H1 (cell line): ENCODE measurements at places on chromosomes 11 and 22. TPM values are rescaled to one million over a fixed set of nuclear protein-coding genes. Genes with fewer than 3 reads are reported as not detected.

GRCh38 chr11:128284634-128285033 is 302.7 kb downstream of the ETS1 start:
- no peak for DNase-seq

DNA sequence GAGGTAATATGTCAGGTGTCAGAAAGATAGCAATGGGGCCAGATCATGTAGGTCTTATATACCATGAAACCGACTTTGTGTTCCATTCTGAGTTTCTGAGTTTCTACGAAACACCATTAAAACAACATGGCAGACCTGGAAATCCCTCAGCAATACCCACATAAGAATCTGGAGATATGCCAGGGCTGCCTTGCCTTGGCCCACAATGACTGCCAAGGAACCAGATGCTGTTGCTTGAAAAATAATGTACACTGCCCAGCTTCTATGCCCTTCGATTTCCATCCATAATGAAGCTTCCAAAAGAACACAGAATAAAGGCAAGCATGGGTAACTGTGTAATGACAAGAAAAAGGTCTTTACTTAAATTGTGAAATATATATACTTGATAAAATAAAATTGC is 277.4 kb downstream of the SOX6 start:
- DNase-seq: no peak

- DNase-seq: no peak
These were observed 40.9 kb upstream of the GGTLC2 start for GRCh38 chr22:22603470-22603947.

- peak; percentile 39 for DNase-seq
These were observed 13.9 kb upstream of the ANO1 start for GRCh38 chr11:70064008-70064725.

- DNase-seq: no peak
These were observed 18.5 kb downstream of the SPECC1L start for GRCh38 chr22:24289114-24289513.

DNA sequence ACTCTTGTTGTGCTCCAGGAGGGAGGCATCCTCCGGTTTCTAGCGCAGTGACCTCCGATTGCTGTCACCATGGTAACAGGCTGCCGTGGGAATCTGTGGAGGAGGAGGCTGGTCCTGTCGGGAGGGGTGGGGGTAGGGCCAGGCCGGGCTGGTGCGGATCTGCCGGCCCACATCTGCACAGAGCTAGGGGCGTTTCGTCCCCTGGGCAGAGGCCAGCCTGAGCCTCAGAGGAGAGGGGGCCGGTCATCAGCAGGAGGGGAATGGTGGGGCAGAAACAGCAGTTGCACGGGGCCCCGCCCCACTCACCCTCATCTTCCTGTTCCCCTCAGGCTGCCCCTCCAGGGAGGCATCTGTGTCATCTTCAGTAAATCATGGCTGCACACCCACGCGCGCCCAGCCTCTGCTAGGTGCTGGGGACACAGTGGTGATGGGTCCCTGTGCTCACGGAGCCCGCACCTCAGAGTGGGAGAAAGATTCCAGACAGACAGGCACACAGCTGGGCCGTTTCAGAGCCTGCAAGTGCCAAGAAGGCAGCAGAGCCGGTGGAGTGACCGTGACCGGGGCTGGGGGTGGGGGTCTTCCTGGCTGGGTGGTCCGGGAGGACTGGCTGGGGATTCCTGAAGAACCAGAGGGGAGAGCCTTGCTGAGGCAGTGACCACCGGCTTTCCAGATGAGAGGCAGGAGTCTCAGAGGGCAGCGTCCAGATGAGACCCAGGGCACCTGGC is 120.5 kb downstream of the CACNA1I start:
- DNase-seq: no peak

DNA sequence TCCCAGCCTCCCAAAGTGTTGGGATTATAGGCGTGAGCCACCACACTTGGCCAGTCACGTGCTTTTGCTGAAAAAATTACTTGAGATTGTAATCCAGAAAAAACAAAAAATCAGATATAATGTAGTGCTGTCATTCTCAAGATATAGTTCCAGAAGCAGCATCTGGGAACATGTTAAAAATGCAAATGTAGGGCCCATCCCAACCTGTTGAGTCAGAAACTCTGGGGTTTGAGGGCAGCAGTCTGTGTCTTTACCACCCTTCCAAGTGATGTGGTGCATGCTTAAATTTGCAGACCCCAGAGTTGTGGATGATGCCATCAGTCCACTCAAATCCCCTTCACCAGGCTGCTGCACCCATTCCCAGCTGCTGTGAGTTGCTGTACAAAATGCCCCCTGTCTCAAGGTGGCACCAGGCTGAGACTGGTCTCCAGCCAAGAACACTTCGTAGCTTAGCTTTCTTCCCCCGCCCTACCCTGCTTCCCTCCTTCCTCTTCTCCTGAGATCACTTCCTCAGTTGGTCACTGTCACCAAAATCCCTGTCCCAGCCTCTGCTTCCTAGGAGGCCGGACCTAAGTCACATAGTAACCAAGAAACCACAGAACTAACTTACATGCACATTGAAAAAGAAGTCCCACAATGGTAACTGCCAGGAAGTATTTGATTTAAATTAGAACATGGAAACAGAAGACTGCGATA is 18.2 kb upstream of the ARRB1 start:
- DNase-seq: no peak

DNA sequence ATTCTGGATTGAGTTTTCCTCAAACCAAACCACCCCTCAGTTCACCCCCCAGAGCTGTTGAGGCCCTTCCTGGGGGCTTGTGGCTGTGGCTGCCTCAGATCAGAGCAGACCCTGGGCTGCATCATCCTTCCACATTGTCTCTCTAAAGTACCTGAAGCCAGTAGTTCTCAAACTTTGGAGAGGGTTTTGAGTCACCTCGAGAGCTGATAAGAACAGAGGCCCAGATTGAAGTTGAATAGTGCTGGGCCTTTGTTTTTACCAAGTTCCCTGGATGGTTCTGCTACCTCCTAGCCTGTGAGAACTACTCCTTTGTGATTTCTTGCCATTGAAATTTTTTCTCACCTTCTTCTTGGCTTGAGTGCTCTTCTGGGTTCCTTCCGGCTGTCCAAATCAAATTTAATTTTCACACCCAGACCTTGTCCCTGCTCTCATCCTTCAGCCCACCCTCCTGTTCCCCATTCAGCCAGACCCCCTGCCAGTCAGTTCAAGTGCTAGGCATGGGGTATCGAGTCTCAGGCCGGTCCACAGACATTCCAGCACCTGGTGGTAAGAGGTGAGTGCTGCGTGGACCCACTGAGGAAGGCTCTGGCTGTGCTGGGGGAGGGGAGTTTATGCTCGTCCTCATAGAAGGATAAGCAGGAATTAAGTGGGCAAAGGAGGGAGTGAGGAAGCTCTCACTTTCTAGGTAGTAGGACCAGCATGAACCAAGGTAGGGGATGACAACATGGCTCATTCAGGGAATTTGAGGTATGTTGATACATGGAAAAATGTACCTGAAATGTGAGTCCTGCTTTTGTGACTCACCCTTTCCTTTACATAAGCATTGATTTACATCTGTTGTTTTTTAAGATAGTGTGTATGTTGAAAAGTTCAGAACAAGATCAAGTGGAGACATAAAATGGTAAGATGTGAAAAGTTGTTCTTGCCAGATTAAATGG is 116.5 kb downstream of the PTPRJ start:
- no peak for DNase-seq

DNA sequence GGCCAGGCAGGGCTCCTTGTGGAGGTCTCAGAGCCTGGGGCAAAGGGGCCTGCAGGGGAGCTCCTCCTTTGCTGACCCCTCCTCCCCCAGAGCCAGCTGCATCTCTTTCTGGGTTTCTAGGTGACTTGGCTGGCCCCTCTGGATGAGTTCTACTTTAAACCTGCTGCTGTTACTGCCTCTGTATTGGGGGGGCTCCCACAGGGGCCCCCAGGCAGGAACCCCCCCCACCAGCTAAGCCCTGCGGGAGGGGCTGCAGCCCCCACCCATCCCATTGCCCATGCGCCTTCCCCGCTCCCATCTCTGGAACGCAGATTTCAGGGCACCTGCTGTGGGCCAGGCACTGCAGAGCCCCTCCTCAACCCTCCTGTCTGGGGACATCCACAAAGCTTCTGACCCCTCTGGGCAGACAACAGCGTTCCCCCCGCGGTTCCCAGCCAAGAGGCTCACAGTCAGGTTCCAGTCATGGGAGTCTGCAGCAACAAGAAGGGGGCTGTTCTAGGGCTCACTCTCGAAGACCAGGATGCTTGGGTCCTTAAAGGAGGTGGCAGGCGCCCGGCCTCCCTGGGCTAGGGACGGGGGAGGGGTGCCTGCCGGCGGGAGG is 815 bp upstream of the PLCB3 start:
- DNase-seq: no peak

- no peak for DNase-seq
These were observed 161.1 kb upstream of the CADM1 start for GRCh38 chr11:115665175-115665821.

- DNase-seq: no peak
These were observed 3.6 kb upstream of the FBXO3 start for GRCh38 chr11:33777906-33778305.

DNA sequence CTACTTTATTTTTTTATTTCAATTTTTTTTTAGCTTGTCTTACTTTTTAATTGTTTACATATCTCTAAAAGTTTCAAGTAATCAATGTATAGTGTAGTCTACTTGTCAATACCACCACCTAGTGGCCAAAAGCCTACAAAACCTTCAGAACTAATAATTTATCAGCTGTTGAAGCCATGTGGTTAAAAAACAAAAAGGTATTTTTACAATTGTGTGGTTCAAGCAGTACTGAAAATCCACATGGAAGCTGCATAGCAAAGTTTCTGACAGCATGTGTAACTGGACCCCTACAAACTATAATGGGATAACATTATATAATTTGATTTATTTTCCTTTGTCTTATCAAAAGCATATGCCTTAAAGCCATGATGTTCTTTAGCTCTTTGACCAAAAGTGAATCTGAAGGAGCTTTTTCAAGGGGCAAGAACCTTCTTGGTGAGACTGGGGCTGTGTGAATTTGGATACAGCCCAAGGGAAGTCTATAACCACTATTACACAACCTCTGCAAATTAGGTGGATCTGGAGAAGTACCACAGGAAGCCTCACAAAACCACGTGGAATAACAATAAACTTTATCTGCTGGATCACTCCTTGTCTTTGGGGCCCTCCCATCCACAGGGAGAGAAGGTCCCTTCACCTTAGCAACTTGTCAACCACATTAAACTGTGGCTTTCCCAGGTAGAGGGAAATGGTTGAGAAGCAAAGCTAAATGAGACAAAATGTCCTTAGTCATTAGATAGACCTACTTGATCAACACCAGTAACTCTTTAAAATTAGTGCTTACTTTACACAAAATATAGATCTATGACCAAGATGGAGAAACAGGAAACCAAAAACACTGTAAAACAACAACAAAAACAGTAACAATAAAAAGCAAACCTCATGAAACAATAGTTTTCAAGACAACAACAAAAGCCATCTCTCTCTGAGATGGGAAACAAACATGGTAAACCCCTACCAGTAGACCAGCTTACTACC is 9.9 kb downstream of the NARS2 start:
- DNase-seq: no peak

- DNase-seq: no peak
These were observed 18.0 kb upstream of the JHY start for GRCh38 chr11:122864386-122865115.

- no peak for DNase-seq
These were observed 3.0 kb downstream of the RHOG start for GRCh38 chr11:3837793-3838192.

- DNase-seq: no peak
These were observed 249.1 kb downstream of the FAT3 start for GRCh38 chr11:92473736-92474135.

- no peak for DNase-seq
These were observed 129.5 kb upstream of the E2F8 start for GRCh38 chr11:19370100-19370861.

DNA sequence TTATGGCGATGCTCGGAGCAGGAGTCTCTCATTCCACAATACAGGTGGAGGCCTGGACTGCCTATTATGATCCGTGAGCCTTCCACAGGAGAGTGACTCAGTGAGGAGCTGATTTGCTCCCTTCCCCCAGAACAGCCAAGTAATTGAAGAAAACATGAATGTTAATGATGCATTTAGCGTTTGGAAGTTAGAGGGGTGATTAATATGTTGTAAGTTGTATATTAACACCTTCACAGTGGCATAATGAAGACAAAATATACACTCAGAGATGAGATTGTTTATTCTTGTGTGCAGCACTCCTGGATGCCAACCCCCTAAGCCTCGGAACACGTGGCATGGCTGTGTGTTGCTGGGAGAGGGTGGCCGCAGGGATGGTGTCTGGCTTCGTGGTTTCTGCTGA is 98.6 kb downstream of the GRIK4 start:
- no peak for DNase-seq

DNA sequence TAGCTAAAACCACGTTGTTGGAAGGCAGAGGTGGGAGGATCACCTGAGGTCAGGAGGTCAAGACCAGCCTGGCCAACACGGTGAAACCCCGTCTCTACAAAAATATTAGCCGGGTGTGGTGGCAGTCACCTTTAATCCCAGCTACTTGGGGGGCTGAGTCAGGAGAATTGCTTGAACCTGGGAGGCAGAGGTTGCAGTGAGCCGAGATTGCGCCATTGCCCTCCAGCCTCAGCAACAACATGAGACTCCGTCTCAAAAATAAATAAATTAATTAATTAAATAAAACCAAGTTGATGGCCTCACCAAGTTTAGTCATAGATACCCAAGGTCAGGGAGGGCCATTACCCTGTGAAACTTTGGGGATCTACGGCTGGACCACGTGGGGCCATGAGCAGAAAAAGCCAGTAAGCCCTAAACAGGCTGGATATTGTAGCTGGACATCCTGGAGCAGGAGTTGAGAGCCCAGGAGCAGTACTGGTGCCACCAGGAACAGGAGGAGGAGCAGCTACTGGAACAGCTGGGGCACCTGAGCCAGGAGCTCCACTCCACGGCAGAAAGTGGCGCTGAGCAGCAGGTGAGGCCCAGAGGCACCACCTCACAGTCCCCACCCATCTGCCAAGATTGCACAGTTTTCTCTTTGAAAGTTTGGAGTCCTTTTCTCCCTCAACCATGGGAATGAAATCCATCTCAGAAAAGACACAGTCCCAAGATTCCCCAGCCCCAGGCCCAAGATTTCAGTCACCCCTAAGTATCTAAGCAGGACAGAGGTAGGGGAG is 50.5 kb downstream of the BTG4 start:
- DNase-seq: no peak

DNA sequence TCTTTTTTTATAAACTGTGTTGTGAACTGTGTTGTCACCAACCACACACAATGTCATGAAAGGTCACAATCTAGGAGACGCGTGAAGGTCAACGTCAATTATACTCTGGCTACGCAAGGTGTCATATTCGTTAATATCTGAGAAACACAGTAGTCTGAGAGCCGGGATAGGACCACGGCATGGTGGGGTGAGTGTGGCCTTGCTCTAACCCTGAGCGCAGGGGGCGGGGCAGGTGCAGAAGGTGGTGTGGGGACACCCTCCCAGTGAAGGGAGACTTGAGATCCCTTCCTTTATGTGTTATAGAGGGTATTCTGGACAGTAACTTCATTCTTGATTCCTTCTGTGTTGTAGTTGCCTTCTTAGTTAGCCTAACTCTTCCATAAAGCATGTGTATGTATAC is 883.0 kb downstream of the OPCML start:
- no peak for DNase-seq

The PATE4 gene
- polyA plus RNA-seq: not detected in 2 replicates

The DTX4 gene
- polyA plus RNA-seq: 5.1 and 13.0 TPM in 2 replicates

The PGGHG gene
- polyA plus RNA-seq: 34.8 and 61.4 TPM in 2 replicates

The MRGPRX4 gene
- not detected in 2 replicates for polyA plus RNA-seq

The NAP1L4 gene
- polyA plus RNA-seq: 75.8 and 81.4 TPM in 2 replicates

The FOLR3 gene
- not detected in 2 replicates for polyA plus RNA-seq

The SCGB1D2 gene
- not detected in 2 replicates for polyA plus RNA-seq

The LDHAL6A gene
- not detected in 2 replicates for polyA plus RNA-seq

The MS4A6E gene
- polyA plus RNA-seq: not detected in 2 replicates

The SPTBN2 gene
- 19.1 and 25.9 TPM in 2 replicates for polyA plus RNA-seq
